ENCODE measurements at places on chromosomes 1 and 21.

GRCh38 chr1:212643877-212644276 is 35.3 kb downstream of the ATF3 start:
- no peak for DNase-seq

DNA sequence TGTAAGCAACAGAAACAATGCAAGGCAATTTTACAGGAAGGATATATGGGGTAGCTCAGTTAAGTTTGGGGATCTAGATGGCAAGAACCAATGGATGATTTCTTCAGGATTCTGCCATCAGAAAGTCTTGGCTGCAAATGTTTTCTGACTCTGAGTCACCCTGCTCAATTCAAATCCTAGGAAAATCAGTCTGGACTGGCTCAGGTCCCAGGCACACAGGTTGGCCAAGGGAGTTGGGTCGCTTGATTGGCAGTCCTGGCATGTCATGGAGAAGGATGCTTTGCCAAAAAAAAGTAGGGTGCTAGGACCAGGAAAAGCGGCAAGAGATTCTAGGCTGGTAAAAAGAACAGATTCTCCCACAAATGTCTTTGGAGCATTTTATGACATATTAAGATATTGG is 28.9 kb upstream of the S1PR1 start:
- DNase-seq: no peak

DNA sequence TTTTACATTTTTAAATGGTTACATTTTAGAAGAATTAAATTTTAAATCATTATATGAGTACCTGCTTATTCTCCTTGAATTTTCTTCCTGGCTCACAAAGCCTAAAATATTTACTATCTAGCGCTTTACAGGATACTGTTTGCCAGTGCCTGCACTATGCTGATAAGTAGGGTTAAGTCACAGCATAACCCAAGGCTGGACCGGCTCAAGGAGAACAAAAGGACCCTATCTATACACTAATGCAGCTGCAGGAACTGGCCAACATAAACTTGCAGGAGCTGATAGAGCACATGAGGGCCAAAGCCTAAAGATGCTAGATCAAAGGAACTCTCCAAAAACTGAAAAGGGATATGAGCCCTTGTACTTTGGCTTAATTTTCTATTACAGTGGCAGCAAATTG is 1086.9 kb upstream of the TMPRSS15 start:
- no peak for DNase-seq

- DNase-seq: no peak
Observed at GRCh38 chr1:147837129-147837963, 65.2 kb upstream of the GJA8 start.

GRCh38 chr1:37040261-37040660 is 5.9 kb upstream of the GRIK3 start:
- DNase-seq: no peak

DNA sequence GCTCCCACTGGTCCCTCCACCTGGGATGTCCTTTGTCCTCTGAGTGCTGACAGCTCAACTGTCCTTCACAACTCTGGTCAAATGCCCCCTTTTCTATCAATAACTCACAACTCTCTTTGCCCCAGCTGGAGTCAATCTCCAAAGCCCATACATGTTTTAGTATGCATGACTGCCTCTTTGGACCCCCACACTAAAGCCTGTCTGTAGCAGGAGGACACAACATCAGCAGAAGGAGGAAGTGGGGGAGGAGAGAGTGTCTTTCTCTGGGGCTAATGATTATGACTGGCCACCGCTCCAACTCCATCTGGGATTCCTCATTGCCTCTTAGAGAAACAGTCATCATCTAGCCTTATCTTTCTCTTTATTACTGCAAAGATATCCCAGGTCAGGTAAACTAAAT is 186.6 kb upstream of the FGGY start:
- no peak for DNase-seq
